ENCODE measurements at places on chromosomes 4 and X. TPM values are rescaled to one million over a fixed set of nuclear protein-coding genes. Genes with fewer than 3 reads are reported as not detected.
A peak's percentile ranks its signal among the peaks of the same experiment; 100 is the strongest.

ZDHHC15 gene
- total RNA-seq = 0.77 TPM

CLCN4 gene
- 7.2 TPM for total RNA-seq

TMEM47 gene
- 39.6 TPM for total RNA-seq

GRCh38 chr4:58688568-58688967, 1578.4 kb upstream of the IGFBP7 start:
- DNase-seq = no peak

- DNase-seq = peak; percentile 80
Observed at GRCh38 chrX:129875669-129876068, 30.3 kb upstream of the UTP14A start.

- DNase-seq = no peak
Observed at GRCh38 chr4:124754681-124755080, 42.1 kb upstream of the ANKRD50 start.
